ENCODE measurements at places on chromosomes 16 and 17.

DNA sequence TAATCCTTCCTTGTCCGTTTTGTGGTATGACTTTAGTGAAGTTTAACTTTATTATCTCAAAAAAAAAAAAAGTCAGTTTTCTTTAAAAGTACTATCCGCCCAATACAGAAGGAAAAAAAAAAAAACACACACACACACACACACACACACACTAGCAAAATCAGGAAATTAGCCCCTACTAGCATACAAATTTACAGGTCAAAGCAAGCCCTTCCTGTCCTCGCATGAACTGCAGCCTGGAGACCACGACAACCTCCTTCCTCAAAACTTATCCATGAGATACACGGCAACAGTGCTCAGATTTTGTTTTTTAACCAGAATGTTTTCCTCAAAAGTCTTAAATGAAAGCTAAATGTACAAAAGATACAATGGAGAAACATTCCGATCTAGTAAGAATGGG lies 16.2 kb downstream of the NCOR1 start:
- DNase-seq = no peak

DNA sequence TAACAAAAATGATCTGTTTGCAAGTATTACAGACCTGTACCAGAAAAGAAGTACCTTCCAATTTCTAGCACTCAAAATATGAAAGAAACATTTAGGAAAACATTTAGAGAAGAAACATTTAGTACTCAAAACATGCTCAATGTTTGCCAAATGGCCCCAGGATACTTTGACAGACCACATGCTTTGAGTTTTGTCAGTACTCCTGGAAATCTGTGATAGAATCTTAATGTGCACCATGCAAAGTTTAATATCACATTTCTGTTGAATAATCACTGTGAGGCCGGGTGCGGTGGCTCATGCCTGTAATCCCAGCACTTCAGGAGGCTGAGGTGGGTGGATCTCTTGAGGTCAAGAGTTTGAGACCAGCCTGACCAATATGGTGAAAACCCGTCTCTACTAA lies 8.5 kb upstream of the ZC3H7A start:
- DNase-seq = no peak

DNA sequence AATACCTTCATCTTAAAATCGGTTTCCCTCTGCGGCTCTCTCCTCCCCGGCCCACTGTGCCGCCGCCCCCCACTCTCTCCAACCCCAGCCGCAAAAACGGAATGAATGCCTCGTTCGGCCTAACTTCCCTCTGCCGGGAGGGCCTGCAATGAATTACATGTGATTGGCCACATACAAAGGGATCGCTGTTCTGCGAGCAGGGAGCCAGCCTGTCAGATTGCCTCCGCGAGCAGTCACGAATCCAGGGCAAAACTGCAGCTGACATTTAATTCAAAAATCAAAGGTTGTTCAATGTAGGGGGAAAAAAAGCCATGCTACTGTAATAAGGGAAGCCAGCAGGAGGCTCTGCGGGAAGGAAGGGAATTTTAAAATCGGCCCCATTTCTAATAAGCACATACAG lies 84.9 kb downstream of the TBC1D16 start:
- no peak for DNase-seq

- no peak for DNase-seq
Measured at GRCh38 chr17:63171428-63172393, 205.7 kb downstream of the TANC2 start.

GRCh38 chr17:70298929-70299531 lies 129.7 kb downstream of the KCNJ2 start:
- no peak for DNase-seq

- DNase-seq = no peak
Measured at GRCh38 chr17:72603420-72604242, 482.8 kb downstream of the SOX9 start.

DNA sequence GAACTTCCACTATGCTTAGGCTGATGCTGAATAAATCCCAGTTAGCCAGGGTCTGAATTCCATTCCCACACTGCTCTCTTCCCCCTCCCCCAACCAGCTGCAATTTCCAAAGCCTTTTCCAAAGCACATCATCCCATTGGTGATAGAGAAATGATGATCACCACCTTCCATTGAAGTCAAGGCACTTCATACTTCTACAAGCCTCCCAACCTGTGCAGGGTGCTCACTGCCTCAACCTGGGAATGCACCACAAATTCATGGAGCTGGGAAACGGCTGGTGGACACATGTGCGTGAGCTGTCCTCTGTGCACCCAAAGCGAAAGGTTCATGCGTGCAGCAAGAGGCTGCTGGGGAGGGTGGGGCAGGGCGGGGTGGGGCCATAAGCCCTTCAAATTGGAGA lies 302.7 kb upstream of the IRX3 start:
- DNase-seq = no peak

GRCh38 chr17:17269926-17270773 lies 10.9 kb downstream of the COPS3 start:
- no peak for DNase-seq

GRCh38 chr16:83212301-83212841 lies 585.6 kb downstream of the CDH13 start:
- no peak for DNase-seq

DNA sequence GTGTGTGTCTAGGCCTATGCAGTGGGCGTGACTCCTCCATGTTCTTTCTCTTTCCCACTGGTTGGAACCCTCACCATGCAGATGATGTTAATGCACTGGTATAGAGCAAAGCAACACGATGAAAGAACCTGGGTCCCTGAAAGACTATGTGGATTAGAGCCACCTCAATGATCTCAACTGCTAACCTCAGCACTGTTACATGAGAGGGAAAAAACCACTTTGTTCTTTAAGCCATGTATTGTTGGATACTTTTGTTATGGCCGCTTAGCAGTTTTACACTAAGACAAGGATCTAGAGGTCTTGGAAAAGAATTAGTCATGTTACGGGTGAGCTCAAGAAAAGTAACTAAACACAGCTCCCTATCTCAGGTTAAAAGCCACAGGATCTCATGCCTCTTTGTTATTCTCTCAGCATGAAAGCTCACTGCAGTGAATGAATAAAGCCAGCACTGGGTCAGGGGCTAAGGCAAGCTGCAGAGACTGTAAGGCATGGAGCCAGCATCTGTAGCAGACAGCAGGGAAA lies 56.6 kb upstream of the RBBP6 start:
- DNase-seq = no peak

- DNase-seq = no peak
Measured at GRCh38 chr17:75507733-75508719, 7.3 kb downstream of the CASKIN2 start.

GRCh38 chr17:72810991-72811508 lies 281.4 kb downstream of the SLC39A11 start:
- no peak for DNase-seq

GRCh38 chr17:40694584-40694983 lies 9.0 kb downstream of the KRT24 start:
- no peak for DNase-seq

- no peak for DNase-seq
Measured at GRCh38 chr16:76598498-76598897, 321.3 kb downstream of the CNTNAP4 start.

- no peak for DNase-seq
Measured at GRCh38 chr16:56916571-56917403, 15.2 kb upstream of the HERPUD1 start.

DNA sequence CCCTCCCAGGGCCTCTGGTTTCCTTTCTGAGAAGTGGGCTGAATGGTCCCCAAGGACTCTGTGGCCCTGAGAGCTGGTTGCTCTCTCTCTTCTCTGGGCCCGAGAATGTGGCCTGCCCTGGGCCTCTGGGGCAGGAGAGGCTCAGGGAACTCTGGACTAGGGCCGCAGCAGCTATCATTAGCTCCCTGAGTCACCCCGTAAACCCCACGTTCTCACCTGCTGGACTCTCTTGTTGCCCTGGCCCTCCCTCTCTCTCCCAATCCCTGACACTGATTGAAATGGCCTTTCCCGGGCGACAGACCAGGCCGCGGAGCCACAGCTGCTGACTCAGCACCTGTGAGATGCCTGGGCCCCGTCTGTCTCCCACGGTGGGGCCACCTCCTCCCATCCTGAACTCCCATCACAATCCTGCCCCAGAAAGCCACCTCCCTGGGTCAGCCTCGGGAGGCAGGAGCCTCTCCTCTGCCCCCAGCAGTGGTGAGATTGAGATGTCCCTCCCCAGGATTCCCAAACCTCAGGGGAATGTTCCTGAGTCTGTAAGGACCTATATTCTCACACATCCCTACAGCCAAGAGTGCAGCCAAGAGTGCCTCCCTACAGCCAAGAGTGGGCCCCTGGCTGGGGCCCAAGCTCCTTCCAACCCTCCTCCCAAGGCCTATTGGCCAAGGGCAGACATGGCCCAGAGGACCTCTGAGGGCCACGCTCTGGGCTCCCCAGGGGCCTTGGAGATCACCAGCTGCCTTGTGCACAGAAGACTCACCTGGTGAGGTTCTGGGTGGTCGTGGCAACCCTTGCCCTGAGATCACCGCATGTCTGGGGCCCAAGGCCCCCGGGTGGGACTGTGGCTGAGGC lies 470 bp downstream of the TRPV3 start:
- no peak for DNase-seq

DNA sequence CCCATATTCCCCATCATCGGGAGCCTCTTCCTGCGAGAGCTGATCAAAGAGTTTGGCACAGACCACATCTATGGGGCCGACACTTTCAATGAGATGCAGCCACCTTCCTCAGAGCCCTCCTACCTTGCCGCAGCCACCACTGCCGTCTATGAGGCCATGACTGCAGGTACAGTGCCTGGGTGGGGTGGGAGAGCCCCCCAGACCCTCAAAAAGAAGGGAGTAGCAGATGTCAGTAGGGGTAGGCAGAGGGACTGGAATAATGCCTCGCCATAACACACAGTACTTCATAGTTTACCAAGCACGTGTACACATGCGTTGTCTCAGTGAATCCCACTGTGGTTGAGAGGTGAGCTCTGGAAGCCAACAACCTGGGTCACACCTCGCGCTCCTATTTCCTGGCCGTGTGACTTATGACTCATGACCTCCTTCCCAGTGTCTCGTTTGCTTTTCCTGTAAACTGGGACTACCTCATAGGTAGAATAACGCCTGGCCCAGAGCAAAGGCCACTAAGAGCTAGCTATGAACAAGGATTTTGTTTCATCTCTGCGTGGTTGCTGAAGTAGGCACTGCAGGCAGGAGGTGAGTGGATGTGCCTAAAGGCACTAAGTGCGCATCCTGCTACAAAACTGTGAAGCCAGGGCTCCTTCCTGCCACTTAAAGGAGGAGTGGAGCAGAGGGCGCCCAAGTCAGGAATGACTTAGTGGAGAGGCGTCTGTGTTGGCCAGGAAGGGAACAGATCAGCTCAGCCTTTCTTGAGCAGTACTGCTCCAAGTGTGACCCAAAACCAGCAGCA lies 5.2 kb downstream of the NAGLU start:
- DNase-seq = no peak

- DNase-seq = no peak
Measured at GRCh38 chr16:787321-787966, 737 bp downstream of the RPUSD1 start.

- DNase-seq = peak; percentile 24
Measured at GRCh38 chr16:9090101-9090959, 1.1 kb upstream of the HAPSTR1 start.

DNA sequence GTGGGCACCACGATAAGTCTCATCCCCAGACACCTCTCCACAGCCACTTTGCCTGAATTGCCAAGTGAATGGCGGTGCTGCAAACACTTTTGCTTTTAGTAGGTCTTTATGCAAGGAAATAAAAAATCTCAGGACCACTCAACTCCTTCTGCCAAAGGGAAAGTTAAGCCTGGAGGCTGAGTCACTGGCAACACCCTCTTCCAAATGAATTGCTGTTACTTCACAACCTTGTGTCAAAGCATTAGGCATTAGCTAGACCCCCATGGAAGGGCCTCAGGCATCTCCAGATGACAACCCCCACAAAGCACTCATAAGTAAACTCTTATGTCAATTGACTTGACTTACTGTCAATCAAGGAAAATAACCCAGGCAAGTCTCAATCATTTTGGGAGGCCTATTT lies 43.0 kb downstream of the RNF112 start:
- DNase-seq = no peak

- DNase-seq = no peak
Measured at GRCh38 chr17:17792551-17793377, 44.0 kb downstream of the SREBF1 start.

- no peak for DNase-seq
Measured at GRCh38 chr16:27461483-27462171, 59.7 kb downstream of the IL21R start.

- DNase-seq = no peak
Measured at GRCh38 chr17:57667461-57667923, 77.6 kb downstream of the CCDC182 start.

GRCh38 chr16:58485184-58485887 lies 14.6 kb upstream of the NDRG4 start:
- DNase-seq = no peak

- no peak for DNase-seq
Measured at GRCh38 chr16:17658881-17659280, 188.1 kb upstream of the XYLT1 start.

- DNase-seq = no peak
Measured at GRCh38 chr16:78538919-78539318, 439.5 kb downstream of the WWOX start.

DNA sequence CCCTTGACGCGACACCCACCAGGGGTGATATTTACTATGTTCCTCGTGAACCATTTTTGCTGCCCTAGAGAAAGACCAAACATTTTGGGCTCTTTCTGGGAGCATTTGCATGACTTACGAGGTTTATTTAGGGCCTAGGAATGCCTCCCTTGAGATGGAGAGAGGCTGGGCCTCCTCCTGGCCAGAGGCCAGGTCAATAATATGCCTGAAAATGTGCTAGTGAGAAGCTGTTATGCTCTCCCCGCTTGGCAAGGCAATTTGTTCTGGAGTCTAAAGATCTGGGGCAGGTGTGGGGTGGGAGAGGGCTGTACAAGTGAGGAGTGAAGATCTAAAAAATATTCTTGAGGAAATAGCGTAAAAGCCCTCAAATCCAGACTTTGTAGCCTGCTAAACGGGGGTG lies 587.3 kb upstream of the CDH5 start:
- no peak for DNase-seq

DNA sequence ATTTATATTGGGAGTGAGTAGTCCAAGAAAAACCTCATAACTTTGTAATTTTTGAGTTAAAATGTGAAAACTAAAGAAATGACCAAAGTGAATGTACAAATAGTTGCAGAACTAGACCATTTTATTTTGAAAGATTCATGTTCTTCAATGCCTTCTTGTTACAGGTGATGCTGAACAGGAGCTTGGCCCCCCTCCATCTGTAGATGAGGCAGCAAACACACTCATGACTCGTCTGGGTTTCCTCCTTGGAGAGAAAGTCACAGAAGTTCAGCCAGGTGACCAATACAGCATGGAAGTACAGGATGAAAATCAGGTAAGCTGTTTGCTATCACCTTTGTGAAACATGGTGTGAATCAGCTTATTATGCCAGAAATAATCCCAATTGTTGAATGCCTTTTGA lies 227.8 kb downstream of the TANC2 start:
- no peak for DNase-seq

GRCh38 chr16:17241264-17241835 lies 229.4 kb downstream of the XYLT1 start:
- no peak for DNase-seq

GRCh38 chr17:80264205-80265075 lies 3.8 kb downstream of the RNF213 start:
- DNase-seq = peak; percentile 36

GRCh38 chr16:3152991-3153368 lies 18.2 kb downstream of the ZNF213 start:
- DNase-seq = no peak
